ENCODE measurements at places on chromosomes 12 and 14.

DNA sequence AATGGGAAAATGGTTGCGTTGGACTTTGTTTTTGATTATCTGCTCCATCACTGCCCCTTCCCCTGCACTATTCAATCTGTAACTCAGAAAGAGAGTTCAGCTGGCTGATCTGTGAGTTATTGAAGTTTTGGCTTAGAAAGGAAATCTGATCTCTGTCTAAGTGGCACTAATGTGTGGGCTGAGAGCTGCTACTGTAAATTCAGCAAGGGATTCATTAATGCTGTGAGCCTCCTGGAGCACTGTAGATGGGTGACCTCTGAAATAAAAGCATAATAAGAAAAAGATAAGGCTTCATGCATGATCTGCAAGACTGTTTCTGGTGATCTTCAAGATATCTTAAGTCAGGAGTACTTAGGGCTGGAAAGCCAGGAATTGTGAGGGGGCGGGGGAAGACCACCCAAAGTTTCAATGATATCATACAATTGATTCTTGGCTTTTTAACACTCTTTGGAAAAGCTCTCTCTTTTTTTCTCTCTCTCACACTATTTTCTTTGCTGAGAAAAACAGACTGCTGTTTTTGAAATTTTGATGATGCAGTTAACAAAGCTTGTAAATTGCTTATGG, 101.1 kb downstream of the C12orf75 start:
- no peak overlapping the region for H3K27ac ChIP-seq
- no peaks in the 10 kb centered on the region for H3K36me3 ChIP-seq
- no peak overlapping the region for H3K4me3 ChIP-seq
- H3K4me1 ChIP-seq, result no peaks in the 10 kb centered on the region
- no peak for DNase-seq
- peaks cover 30% of the 10 kb centered on the region for H3K27me3 ChIP-seq

GRCh38 chr14:77303417-77304156, 17.1 kb downstream of the POMT2 start:
- H3K4me3 ChIP-seq, result no peak overlapping the region
- peak overlapping the region; percentile 63 for H3K27ac ChIP-seq
- no peaks in the 10 kb centered on the region for H3K27me3 ChIP-seq

DNA sequence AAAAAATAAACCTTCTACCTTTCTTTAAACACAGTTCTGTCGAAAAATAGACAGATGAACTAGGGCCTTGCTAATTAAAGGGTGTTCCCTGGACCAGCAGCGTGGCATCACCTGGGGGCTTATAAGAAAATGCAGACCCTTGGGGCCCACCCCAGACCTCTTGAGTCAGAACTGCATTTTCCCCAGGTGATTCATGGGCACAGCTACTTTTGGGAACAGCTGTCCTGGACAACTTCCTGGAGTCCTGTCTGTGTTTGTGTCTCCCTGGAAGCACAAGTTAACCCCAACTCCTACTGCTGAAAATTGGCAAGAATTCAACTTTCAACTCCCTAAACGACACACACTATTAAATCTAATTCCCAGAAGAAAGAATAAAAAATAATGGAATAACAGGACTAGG, 17.8 kb downstream of the FBLN5 start:
- H3K4me1 ChIP-seq, result no peaks in the 10 kb centered on the region
- no peaks in the 10 kb centered on the region for H3K36me3 ChIP-seq
- no peaks in the 10 kb centered on the region for H3K27me3 ChIP-seq
- no peak overlapping the region for H3K27ac ChIP-seq
- H3K4me3 ChIP-seq, result no peak overlapping the region

GRCh38 chr14:64549791-64550620, at the start of gene PPP1R36:
Gene PPP1R36 (plus strand): TSS chr14:64549961. CDS start chr14:64549998, 37 bp downstream.
- peak within 1 kb of the TSS; percentile 55 for H3K4me3 ChIP-seq
- no peaks in the 10 kb centered on the region for H3K36me3 ChIP-seq
- no peak within 1 kb of the TSS for H3K27ac ChIP-seq
- peak; percentile 48 for DNase-seq
- H3K27me3 ChIP-seq, result peaks cover 7% of the 10 kb centered on the region

- H3K27me3 ChIP-seq, result no peaks in the 10 kb centered on the region
- peak overlapping the region; percentile 80 for H3K27ac ChIP-seq
- peak overlapping the region; percentile 82 for H3K4me3 ChIP-seq
- H3K4me1 ChIP-seq, result peaks cover 38% of the 10 kb centered on the region
- peaks cover 21% of the 10 kb centered on the region for H3K36me3 ChIP-seq
- DNase-seq, result no peak
Observed at GRCh38 chr12:27781680-27782079, 1.6 kb upstream of the MANSC4 start.

DNA sequence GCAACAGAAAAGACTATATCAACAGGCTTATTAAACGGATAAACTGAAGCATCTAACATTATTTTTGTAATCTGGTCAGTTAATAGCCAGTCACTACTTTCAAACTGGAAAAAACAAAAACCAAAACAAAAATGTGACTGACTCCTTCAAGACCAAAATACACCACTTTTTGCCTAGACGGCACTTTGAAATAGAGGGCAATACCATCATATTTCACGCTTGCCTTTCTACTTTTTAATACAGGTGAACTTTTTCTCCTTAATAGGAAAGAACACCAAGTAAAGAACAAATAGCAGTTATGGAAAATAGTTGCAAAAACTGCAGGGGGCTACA, 550 bp upstream of the NUP107 start:
- H3K4me3 ChIP-seq, result peak overlapping the region; percentile 98
- no peak for DNase-seq
- peaks cover 9% of the 10 kb centered on the region for H3K36me3 ChIP-seq
- peak overlapping the region; percentile 96 for H3K27ac ChIP-seq

DNA sequence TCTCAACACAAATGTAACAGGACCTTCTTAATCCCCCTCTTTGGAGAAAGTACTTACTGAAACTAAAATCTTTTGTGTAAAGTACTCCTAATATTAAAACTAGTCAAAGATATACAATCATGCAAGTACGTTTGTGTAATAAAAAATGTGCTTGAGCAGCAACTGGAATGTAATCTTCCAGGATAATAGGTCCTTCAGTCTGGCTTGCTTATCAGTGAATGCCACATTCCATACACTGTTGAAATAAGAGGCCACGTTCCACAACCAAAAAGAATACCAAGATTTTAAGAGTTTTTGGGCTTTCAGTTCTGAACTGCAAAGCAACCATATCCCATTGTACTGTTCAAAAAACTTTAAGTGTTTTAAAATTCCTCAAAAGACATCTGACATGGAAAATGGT, 26.2 kb upstream of the GRIN2B start:
- no peak for DNase-seq
- H3K4me3 ChIP-seq, result no peak overlapping the region
- H3K4me1 ChIP-seq, result no peaks in the 10 kb centered on the region
- H3K27me3 ChIP-seq, result peaks cover 1% of the 10 kb centered on the region
- no peaks in the 10 kb centered on the region for H3K36me3 ChIP-seq
- no peak overlapping the region for H3K27ac ChIP-seq

- no peak overlapping the region for H3K27ac ChIP-seq
- DNase-seq, result no peak
- no peaks in the 10 kb centered on the region for H3K27me3 ChIP-seq
- H3K4me1 ChIP-seq, result peaks cover 7% of the 10 kb centered on the region
- H3K4me3 ChIP-seq, result no peak overlapping the region
- peaks cover 8% of the 10 kb centered on the region for H3K36me3 ChIP-seq
Observed at GRCh38 chr12:121754836-121755235, 38.7 kb downstream of the RHOF start.

DNA sequence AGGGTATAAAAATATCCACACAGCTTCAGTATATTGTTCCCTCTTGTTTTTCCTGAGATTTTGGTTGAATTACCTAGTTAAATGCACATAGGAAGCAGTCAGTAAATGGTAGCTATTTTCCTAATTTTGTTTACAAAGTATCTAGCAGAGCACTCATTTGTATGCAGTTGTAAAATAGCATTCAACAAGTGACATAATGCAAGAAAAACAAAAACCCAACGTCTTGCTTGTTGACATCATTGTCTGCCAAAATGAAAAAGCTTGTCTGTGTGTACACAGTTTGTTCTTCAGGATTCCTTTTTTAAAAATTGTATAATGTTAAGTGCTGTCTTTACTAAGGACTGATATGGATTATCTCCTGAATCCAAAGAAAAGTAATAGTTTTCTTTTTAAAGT, 2.7 kb downstream of the VRTN start:
- no peak overlapping the region for H3K27ac ChIP-seq
- peaks cover 2% of the 10 kb centered on the region for H3K27me3 ChIP-seq
- no peak overlapping the region for H3K4me3 ChIP-seq
- H3K4me1 ChIP-seq, result no peaks in the 10 kb centered on the region

- H3K4me1 ChIP-seq, result no peaks in the 10 kb centered on the region
- no peaks in the 10 kb centered on the region for H3K36me3 ChIP-seq
- H3K27ac ChIP-seq, result no peak overlapping the region
- H3K27me3 ChIP-seq, result no peaks in the 10 kb centered on the region
Observed at GRCh38 chr14:96145116-96145864, 59.3 kb upstream of the BDKRB2 start.

DNA sequence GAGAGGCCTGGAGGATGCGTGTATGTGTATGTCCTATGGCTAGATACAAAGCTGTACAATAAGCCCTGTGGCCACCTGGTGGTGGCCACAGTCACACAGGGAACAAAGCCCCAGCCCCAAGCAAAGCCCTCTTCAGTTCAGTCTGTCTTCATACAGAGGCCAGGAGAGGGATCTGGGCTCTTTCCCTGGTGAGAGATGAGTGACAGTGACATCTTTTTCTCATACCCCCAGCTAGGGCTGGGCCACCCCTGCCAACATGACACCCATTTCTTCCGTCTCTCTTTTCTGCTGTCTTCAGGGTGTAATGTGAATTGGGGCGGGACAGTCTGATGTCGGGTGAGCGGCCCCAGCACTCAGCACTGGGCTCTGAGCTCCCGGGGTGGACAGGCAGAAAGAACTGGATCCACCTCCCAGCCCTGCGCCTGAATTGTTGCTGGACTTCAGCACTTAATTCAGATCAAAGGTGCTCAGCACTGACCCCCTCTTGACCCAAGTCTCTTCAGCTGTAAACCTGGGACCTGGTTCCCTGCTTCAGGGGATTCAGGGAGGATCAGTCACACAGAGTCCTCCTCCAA, 59.8 kb downstream of the SERPINA3 start:
- no peak overlapping the region for H3K4me3 ChIP-seq
- H3K4me1 ChIP-seq, result no peaks in the 10 kb centered on the region
- no peaks in the 10 kb centered on the region for H3K36me3 ChIP-seq
- H3K27me3 ChIP-seq, result peaks cover 11% of the 10 kb centered on the region

DNA sequence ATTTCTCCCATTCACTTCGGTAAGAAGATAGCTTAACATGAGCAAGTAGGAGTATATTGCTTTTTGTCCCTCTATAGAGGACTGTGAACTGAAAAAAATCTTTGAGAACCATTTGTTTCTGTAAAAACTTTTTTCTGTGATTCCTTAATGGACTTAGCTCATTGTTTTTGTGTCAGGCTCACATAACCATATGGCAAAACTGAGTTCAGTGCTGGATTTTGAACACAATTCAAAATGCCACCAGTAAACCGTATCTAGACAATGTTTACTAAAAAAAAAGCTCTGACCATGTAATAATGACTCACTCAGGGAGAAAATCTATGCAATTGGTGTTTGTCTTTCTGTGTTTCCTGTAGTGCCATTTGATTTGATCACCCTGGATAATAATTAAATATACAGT, 5.2 kb downstream of the TRHDE start:
- H3K27ac ChIP-seq, result no peak overlapping the region
- H3K27me3 ChIP-seq, result peaks cover 25% of the 10 kb centered on the region
- H3K36me3 ChIP-seq, result no peaks in the 10 kb centered on the region
- no peak for DNase-seq
- H3K4me3 ChIP-seq, result no peak overlapping the region

GRCh38 chr14:93065272-93065730, 50.4 kb downstream of the ITPK1 start:
- no peaks in the 10 kb centered on the region for H3K36me3 ChIP-seq
- H3K27ac ChIP-seq, result peak overlapping the region; percentile 8
- no peak overlapping the region for H3K4me3 ChIP-seq
- DNase-seq, result no peak
- H3K27me3 ChIP-seq, result no peaks in the 10 kb centered on the region

DNA sequence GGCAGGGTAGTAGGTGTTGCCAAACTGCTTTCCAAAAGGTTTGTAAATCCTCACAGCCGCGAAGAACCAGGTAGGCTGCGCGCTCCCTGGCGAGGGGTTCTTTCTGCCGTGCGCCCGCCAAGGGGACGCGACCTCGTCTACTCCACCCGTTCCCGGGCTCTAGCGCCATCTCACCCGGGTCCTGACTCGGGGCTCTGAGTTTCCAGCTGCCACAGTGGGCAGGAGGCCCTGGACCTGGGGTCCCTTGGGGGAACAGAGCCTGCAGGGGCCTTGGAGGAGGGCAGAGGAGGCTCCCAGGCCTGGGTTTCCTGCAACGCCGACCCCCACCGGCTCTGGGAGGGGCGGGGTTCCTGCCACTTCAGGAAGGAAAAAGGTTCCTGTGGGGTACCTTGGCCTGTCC, 706 bp downstream of the ANHX start:
- H3K27me3 ChIP-seq, result peaks cover 6% of the 10 kb centered on the region
- DNase-seq, result no peak
- H3K36me3 ChIP-seq, result peaks cover 2% of the 10 kb centered on the region
- H3K4me1 ChIP-seq, result no peaks in the 10 kb centered on the region

DNA sequence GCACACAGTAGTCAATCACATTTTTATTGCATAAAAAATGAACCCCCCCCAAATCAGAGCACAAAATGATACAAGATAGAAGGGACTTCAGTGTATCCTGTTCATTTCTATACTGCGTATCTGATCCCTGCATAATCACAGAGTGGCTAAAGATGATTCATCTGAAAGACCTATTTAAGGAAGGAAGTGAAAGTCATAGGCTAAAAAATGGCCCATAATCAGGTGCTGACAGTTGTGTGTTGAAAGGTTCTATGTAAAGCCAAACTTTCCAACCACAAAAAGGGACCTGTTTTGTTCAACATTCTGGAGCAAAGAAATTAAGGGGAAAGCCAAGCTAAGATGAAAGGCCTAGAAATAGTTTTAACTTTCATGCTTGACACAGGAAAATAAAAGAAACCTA, 147.8 kb upstream of the ATP2B1 start:
- no peak overlapping the region for H3K4me3 ChIP-seq
- peaks cover 42% of the 10 kb centered on the region for H3K4me1 ChIP-seq
- H3K36me3 ChIP-seq, result no peaks in the 10 kb centered on the region

GRCh38 chr12:113955109-113955970, 10.8 kb downstream of the RBM19 start:
- H3K36me3 ChIP-seq, result peaks cover 61% of the 10 kb centered on the region
- no peaks in the 10 kb centered on the region for H3K27me3 ChIP-seq
- H3K4me3 ChIP-seq, result no peak overlapping the region
- H3K4me1 ChIP-seq, result peaks cover 1% of the 10 kb centered on the region
- no peak for DNase-seq

- no peak overlapping the region for H3K4me3 ChIP-seq
- H3K27me3 ChIP-seq, result no peaks in the 10 kb centered on the region
- no peak for DNase-seq
- peaks cover 23% of the 10 kb centered on the region for H3K36me3 ChIP-seq
Observed at GRCh38 chr14:55306938-55307589, 35.8 kb downstream of the FBXO34 start.

GRCh38 chr12:118044075-118044474, 16.9 kb downstream of the WSB2 start:
- no peaks in the 10 kb centered on the region for H3K27me3 ChIP-seq
- H3K4me1 ChIP-seq, result peaks cover 50% of the 10 kb centered on the region

All from activated naive CD4-positive, alpha-beta T cell treated with anti-CD3 and anti-CD28 coated beads for 36 hours (primary cell).